ELF-1 (cell line): ENCODE measurements at places on chromosomes 6 and 20.

DNA sequence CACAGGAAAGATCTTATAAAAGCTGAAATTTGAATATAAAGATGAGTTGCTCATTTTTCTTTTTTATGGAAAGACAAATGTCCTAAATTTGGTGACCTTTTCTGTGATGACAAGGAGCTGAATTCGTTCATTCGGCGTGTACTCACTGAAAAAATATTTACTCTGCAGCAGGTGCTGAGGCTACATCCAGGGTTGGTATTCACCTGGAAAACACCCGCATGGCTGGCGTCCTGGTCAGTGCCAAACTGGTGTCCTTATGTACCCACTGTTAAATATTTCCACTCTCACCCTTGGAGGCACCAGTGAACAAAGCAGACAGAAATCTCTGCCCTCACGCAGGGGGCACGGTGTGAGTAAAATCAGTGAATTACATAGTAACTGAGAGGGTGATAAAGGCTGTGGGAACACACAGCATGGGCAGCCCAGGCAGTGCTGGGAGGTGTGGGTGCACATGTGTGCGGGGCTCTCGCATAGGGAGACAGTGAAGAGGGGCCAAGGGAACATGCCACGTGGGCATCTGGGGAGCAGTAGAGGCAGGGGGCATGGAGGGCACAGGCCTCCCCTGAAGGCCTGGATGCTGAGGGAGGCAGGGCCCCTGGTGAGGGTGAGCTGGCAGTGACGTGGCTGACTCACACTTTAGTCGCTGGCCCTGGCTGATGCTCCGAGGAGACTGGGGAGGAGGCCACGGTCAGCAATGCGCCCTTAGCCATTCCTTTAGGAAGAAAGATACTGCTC lies 89.7 kb downstream of the INSM1 start:
- DNase-seq: no peak

DNA sequence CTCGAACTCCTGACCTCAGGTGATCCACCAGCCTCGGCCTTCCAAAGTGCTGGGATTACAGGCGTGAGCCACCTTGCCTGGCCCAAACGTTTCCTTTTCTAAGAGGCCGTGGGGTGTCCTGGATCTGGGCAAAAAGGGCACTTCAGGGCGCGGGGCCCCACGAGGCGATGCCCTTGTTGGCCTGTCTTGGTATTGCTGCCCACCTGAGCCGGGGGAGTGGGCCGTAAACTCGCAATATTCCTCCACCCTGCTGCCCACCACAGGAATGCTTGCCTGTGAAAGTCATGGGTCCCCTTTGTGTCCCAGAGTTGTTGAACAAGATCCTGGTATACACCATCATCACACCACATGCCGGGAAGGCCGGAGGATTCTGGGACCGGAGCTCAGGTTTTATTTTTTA lies 49.0 kb downstream of the SSR1 start:
- no peak for DNase-seq

GRCh38 chr6:19638931-19639330 lies 198.2 kb upstream of the ID4 start:
- no peak for DNase-seq

DNA sequence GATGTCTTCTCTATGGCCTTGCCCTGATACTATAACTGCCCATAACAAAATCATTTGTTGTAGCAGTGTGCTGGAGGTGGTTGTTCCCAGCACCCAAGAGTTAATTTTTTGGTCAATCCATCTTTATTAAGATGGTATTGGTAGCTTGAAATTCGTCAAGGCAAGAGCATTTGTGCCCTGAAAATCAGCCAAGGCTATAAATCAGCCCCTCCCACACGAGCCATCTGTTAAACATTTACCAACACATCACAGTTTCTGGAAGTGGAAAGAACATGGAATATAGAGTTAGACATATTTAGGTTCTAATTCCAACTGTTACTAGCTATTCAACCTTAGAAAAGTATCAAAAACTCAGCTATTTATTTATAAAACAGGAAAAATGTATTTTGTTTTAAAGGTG lies 888.4 kb upstream of the GJE1 start:
- no peak for DNase-seq

DNA sequence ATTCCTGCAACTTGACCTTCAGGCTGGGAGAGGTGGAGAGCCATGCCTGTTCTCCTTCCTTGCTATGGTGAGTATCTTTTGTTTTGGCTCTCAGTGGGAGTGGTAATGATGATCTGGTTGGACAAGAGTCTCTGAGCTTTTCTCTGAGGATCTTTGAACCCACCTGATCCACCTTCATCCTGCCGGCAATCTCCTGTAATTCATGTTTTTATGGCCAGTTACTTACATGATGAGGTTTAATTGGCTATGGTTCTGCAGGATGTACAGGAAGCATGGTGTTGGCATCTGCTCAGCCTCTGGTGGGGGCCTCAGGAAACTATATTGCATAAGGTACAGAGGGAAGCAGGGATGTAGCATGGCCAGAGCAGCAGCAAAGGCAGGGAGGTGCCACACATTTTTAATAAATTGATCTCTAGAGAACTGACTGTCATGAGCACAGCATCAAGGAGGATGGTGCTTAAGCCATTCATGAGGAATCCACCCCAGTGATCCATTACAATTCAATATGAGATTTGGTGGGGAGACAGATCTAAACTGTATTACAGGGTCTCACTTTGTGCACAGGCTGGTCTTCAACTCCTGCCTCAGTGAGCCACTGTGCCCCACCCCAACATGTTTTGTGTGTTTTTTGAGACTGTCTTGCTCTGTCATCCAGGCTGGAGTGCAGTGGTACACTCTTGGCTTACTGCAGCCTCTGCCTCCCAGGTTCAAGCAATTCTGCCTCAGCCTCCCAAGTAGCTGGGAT lies 10.0 kb downstream of the HSPA1B start:
- DNase-seq: no peak

GRCh38 chr6:134951494-134952263 lies 1.8 kb upstream of the ALDH8A1 start:
- DNase-seq: no peak

DNA sequence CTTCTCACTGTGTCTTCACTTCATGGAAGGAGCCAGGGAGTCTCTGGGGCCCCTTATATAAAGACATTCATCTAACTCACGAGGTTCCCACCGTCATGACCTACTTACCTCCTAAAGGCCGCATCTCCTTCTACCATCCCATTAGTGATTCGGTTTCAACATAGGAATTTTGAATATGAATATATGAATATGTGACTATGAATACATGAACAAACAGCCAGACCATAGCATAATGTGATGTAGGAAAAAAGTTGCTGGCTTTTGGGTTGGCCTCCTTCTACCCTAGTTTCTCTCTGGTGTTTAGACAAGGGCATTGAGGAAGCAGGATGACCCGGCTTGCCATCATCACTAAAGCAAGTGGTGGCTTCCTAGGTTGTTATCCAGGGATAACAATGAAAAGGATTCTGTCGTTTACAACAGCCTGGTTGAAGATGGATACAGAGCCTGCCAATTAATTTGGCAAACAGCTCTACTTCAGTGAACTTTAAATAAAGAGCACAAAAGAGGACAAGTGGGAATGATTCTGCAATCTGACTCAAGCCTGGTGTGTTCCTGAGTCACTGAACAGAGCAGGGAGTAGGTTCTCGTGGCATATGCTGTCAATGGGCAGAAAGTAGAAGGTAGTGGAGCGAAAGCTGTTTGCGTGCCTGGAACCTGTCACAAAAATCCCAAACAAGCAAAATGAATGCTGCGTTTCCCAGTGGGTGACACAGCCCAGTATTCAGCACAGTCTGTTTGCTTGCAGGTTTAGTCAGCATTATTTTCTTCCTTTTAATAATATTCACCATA lies 44.0 kb upstream of the DOK5 start:
- no peak for DNase-seq

DNA sequence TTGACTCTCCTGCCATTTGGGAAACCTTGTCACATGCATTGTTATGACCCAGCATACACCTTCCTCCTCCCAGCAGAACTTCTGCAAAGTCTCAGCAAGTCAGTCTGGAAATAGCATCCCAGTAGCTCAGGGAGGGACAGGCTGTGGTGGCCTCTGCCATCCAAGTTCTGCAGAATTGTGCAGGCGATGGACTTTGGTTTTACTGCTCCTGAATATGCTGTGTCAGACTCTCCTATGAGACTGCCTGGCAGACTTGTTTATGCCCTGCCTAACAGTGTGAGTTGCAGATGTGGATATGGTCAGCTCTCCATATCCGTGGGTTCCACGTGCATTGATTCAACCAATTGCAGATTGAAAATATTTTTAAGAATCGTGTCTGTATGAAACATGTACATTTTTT lies 52.8 kb downstream of the SNRNP48 start:
- no peak for DNase-seq

DNA sequence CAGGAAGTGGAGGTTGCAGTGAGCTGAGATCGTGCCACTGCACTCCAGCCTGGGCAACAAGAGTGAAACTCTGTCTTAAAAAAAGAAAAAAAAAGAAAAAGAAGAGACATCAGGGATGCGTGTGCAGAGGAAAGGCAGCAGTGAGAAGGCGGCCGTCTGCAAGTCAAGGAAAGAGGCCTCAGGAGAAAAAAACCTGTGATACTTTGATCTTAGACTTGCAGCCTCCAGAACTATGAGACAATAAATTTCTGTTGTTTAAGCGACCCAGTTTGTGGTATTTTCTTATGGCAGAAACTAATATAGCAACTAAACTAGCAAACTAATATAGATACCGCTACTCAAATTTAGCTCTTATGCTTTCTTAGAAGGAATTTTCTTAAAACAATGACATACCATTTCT lies 36.1 kb downstream of the FGD2 start:
- DNase-seq: no peak

- DNase-seq: no peak
Measured at GRCh38 chr20:62493253-62493885, 17.6 kb upstream of the GATA5 start.

DNA sequence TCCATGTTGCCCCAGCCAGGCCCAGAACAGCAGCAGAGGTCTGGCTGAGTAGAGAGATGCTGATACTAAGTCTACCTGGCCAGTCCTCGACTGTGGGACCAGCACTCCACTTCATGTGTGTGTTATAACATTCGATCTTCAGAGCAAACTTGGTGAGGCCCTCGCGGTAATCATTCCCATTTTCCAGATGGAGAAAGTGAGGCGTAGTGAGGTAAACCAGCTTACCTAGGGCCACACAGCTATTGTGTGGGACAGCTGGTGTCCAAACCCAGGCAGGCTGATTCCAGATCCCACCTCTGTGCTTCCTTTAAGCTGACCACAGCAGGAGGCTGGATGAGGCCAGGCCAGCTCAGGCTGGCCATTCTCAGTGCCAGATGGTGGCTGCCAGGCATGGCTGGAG lies 47.7 kb upstream of the SLC32A1 start:
- DNase-seq: no peak

GRCh38 chr6:82195619-82196018 lies 51.9 kb downstream of the IBTK start:
- no peak for DNase-seq

GRCh38 chr20:56711018-56711417 lies 81.9 kb downstream of the TFAP2C start:
- no peak for DNase-seq

DNA sequence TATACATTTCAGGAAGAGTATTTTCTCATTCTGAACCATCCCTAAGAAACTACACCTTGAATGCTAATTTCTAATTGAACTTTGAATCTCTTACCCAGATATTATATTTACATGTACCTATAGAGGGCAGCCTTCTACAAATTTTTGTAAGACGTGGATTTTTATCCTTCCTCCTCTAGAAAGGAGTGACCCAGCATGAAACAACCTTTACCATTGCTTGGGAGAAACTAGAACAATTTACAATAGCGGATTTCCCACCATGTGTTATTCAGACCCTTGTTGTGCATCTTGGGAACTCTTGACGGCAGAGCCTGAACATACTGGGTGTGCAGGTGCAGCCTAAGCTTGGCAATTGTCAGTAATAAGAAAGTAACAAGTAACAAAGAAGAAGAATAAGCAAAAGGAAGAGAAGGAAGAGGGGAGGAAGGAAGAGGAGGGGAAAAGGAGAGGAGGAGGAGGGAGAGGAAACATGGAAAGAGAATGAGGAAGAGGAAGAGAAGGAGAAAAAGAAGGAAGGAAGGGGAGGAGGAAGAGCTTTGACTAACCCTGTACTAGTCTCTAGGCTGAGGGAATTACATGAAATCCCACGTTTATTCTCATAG lies 10.8 kb upstream of the TAAR1 start:
- no peak for DNase-seq

GRCh38 chr20:19786311-19786710 lies 28.3 kb downstream of the RIN2 start:
- DNase-seq: peak; percentile 89

GRCh38 chr20:57392512-57393271 lies 1.5 kb downstream of the RBM38 start:
- no peak for DNase-seq

GRCh38 chr6:149012040-149012545 lies 265.3 kb downstream of the UST start:
- DNase-seq: peak; percentile 26

- DNase-seq: no peak
Measured at GRCh38 chr6:82381278-82381677, 17.7 kb downstream of the TPBG start.

GRCh38 chr6:3410385-3411360 lies 46.2 kb downstream of the SLC22A23 start:
- DNase-seq: peak; percentile 87

- peak; percentile 83 for DNase-seq
Measured at GRCh38 chr6:166955865-166956443, 396 bp downstream of the RNASET2 start.

- no peak for DNase-seq
Measured at GRCh38 chr6:27128311-27129094, 119.0 kb upstream of the PRSS16 start.

DNA sequence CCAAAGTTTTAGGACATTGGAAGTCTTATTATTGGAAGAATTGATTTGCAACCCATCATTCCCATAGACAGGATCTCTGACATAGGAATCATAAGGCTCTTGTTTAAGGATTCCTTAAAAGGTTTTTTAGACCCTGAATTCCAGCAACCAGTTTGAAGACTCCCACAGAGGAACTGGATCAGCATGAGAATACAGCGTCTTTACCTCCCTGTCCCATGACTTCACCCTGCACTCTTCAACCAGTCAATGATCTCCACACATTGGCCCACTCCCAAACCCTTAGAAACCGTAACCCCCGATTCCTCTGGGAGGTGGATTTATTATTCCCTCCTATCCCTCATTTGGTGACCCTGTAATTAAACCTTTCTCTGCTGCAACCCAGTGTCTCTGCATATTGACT lies 150.7 kb upstream of the PLCB4 start:
- DNase-seq: peak; percentile 23

GRCh38 chr20:63657260-63657936 lies 714 bp upstream of the RTEL1 start:
- no peak for DNase-seq

GRCh38 chr6:73314577-73315492 lies 39.2 kb downstream of the DPPA5 start:
- peak; percentile 35 for DNase-seq

- no peak for DNase-seq
Measured at GRCh38 chr6:84150705-84151104, 76.7 kb downstream of the CEP162 start.

GRCh38 chr20:19588241-19588640 lies 169.8 kb upstream of the RIN2 start:
- DNase-seq: no peak

- DNase-seq: no peak
Measured at GRCh38 chr6:30922447-30922852, 8.4 kb downstream of the VARS2 start.

- no peak for DNase-seq
Measured at GRCh38 chr6:113936093-113936934, 34.6 kb downstream of the HDAC2 start.

GRCh38 chr6:157627195-157627966 lies 195.7 kb upstream of the SNX9 start:
- DNase-seq: no peak

- DNase-seq: no peak
Measured at GRCh38 chr20:53898556-53898931, 171.8 kb downstream of the BCAS1 start.

GRCh38 chr6:9208966-9209365 lies 773.6 kb upstream of the SLC35B3 start:
- DNase-seq: no peak
